A172 (cell line): ENCODE measurements at places on chromosomes 1 and 21. TPM values are rescaled to one million over a fixed set of nuclear protein-coding genes. Genes with fewer than 3 reads are reported as not detected.

GRCh38 chr21:18499761-18500376, 96.3 kb upstream of the TMPRSS15 start:
- DNase-seq = peak; percentile 43

- DNase-seq = no peak
These were observed 73.3 kb upstream of the WDR26 start for GRCh38 chr1:224507771-224508523.

- DNase-seq = no peak
These were observed 101.1 kb downstream of the S1PR1 start for GRCh38 chr1:101337968-101338367.

GRCh38 chr1:193434319-193434718, 247.9 kb upstream of the B3GALT2 start:
- peak; percentile 40 for DNase-seq

DNA sequence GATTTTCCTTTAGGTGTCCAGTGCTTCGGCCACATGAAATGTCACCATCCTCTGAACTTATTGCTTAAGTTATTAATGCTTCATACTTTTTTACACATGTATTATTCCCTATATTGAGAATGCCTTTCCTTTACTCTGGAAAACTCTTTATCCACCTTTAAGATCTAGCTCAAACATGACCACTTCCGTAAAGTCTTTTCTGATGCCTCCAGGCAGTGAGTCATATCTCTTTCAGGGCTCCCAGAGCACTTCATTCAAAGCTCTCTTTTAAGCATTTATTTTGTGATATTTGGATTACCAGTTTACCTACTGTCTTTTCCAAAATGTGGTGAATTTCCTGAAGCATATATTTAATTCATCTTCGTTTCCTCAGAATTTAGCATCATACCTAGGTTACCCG, 178.9 kb downstream of the HS2ST1 start:
- peak; percentile 22 for DNase-seq

- DNase-seq = no peak
These were observed 17.4 kb downstream of the SLC27A3 start for GRCh38 chr1:153792631-153793041.

- no peak for DNase-seq
These were observed 13.5 kb downstream of the MORN1 start for GRCh38 chr1:2377751-2378440.

- no peak for DNase-seq
These were observed 66.5 kb downstream of the KCNAB2 start for GRCh38 chr1:6111991-6112689.

GRCh38 chr21:14615359-14615974, 69.4 kb upstream of the SAMSN1 start:
- no peak for DNase-seq

DNA sequence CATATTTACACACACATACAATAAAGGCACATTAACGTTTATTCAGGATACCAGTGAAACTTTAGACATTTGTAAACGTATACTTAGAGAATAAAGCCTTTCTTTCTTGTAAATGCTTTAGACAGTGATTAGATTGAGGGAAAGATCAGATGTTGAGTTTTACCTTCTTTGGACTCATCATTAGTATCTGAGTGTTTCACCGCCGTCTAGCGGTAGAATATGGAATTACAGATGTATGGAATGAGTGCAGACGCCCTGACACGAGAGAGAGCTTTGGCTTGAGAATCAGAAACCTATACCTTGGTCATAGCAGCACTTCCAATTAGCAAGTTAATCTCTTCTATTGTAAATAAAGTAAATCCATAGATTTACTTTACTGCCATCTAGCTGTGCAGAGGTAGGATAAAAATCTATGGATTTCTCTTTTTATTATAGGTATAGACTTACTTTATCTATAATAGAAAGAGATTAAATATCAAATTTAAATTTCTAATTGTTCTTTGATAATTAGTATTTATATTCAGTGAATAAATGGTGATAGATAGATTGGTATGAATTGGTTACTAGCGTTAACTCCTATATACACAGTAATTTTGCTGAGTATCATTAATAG, 12.6 kb downstream of the FLG2 start:
- DNase-seq = peak; percentile 62

GRCh38 chr21:33096426-33096825, 26.5 kb downstream of the OLIG1 start:
- no peak for DNase-seq

GRCh38 chr1:117573386-117574023, 32.3 kb upstream of the TENT5C start:
- peak; percentile 13 for DNase-seq

- peak; percentile 88 for DNase-seq
These were observed 185.1 kb upstream of the CAMK1G start for GRCh38 chr1:209398313-209398991.

GRCh38 chr21:45823100-45823681, 158.4 kb upstream of the COL6A1 start:
- DNase-seq = no peak

DNA sequence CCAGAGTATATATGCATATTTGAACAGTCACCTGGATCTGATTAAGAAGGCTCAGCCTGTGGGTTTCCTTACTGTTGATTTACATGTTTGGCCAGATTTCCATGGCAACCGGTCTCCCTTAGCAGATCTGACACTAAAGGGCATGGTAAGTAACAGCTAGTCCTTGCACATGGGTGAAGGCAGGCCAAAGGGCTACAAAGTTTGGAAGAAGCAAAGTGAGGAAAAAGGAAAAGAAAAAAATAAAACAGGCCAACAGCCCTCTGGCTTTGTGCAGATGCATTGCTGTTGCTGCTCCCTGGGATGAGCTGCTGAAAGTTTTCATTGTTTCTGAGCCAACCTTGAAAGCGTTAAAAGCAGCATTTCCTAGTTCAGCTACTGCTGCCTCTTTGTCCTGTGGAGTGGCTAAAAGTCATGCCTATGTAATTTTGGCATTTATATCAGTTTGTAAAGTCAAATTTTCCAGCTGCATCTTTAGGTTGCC, 176.5 kb upstream of the HOOK1 start:
- no peak for DNase-seq

GRCh38 chr21:37001441-37001840, 5.1 kb upstream of the RIPPLY3 start:
- no peak for DNase-seq

DNA sequence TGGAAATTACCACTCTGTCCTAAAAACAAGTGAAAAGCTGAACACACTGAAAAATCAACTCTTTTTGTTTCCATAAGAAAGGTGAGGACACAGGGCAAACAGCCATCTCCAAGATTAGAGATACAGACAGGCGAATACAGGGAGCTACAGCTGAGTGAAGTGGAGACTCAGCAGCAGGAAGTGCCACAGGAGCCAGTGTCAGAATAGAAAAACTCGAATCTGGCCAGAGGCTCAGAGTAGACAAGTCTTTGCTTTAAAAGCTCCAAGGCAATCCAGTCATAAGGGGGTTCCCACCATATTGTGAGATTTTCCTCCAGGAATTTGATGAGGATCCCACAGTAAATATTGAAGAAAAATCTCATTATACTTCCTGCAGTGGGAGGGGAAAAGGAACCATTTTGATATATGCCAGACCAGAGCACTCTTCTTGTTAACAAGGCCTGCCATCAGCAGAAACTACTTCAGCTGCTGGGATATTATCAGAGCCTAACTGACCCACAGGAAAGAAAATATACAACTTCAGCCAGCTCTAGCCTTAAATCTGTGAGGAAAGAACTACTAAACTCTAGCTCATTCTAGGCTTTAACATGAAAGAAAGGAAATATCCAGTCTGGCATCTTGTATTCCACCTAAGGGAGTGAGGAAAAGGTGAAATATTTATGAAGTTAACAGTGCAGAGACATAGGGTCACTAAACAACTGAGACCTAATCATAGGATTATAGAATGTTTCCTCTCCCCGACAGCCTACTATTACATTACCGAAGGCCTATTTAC, 256.2 kb upstream of the OLFM3 start:
- DNase-seq = no peak

DNA sequence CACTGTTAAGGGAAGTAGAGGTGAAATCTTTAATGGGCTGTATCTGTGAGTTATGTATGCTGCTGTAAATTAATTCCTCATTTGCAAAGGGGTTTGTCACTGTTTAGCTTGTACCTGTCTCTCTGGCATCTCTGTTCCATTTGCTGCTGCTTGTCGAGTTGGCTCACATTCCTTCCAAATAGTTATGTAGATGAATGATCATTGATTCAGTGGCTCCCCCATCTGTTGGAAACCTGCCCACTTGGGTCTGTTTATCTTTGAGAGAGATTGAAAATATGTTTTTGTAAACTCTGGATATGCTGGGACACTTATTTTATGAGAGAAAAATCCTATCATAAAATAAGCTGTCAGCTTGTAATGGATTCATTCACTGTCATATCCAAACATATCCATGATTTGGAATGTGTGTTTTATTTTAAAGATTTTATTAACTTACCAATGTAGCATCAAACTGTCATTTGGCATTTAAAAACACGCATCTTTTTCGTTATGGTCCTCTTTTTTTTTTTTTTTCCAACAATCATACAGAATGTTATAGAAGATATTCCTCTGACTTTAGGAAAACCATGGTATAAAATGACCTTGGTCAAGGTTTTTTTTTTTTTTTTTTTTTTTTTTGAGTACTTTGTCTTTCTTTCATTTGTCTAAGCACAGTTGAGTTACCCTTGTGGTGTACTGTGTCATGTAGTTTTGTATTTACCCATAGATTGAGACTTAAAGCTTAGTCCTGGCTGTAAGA, 3.5 kb downstream of the RYR2 start:
- no peak for DNase-seq

- DNase-seq = no peak
These were observed 10.4 kb downstream of the UBE2Q1 start for GRCh38 chr1:154548028-154548427.

- no peak for DNase-seq
These were observed 96.2 kb upstream of the MARK1 start for GRCh38 chr1:220431554-220432239.

DNA sequence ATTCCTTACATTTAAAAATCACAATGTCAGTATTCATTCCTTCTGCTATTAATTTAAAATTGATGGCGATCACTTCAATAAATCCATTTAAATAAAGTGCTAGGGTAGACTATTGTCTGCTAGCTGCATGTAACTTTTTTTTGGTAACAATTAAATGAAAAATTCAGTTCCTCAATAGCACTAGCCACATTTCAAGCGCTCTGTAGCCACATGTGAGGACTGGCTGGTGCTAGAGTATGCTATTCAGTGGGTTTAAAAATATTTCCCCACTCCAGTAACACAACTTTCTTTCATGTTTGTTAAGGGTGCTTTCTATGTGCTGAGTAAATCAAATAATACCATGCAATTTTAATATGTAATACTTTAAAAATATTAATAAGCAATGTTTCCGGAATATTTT, 108.2 kb downstream of the LTN1 start:
- DNase-seq = peak; percentile 32

ZNF683 gene
- not detected in 2 replicates for total RNA-seq

SLAMF1 gene
- 0.07 and 1.1 TPM in 2 replicates for total RNA-seq

C1QTNF12 gene
- not detected in 2 replicates for total RNA-seq

HPCAL4 gene
- 0.05 TPM in 1 of 2 replicates, not detected in the other for total RNA-seq

TEDDM1 gene
- total RNA-seq = not detected in 2 replicates

ACKR1 gene
- not detected in 2 replicates for total RNA-seq

KCNN3 gene
- total RNA-seq = 0.10 and 0.36 TPM in 2 replicates

SELE gene
- not detected in 2 replicates for total RNA-seq

SMPDL3B gene
- 1.5 TPM in 1 of 2 replicates, not detected in the other for total RNA-seq

FCRLB gene
- 2.7 and 3.1 TPM in 2 replicates for total RNA-seq

GBP6 gene
- not detected in 2 replicates for total RNA-seq

AGTRAP gene
- 36.5 and 41.7 TPM in 2 replicates for total RNA-seq

TMEM200B gene
- total RNA-seq = 0.03 and 0.43 TPM in 2 replicates

BSND gene
- not detected in 2 replicates for total RNA-seq

PGM1 gene
- 46.5 and 50.5 TPM in 2 replicates for total RNA-seq

ABCA4 gene
- not detected in 2 replicates for total RNA-seq
